T-helper 2 cell (primary cell): ENCODE measurements at places on chromosomes 11 and 22.
A peak's percentile ranks its signal among the peaks of the same experiment; 100 is the strongest.

- DNase-seq: no peak
Observed at GRCh38 chr11:111525456-111525855, 10.9 kb downstream of the HOATZ start.

DNA sequence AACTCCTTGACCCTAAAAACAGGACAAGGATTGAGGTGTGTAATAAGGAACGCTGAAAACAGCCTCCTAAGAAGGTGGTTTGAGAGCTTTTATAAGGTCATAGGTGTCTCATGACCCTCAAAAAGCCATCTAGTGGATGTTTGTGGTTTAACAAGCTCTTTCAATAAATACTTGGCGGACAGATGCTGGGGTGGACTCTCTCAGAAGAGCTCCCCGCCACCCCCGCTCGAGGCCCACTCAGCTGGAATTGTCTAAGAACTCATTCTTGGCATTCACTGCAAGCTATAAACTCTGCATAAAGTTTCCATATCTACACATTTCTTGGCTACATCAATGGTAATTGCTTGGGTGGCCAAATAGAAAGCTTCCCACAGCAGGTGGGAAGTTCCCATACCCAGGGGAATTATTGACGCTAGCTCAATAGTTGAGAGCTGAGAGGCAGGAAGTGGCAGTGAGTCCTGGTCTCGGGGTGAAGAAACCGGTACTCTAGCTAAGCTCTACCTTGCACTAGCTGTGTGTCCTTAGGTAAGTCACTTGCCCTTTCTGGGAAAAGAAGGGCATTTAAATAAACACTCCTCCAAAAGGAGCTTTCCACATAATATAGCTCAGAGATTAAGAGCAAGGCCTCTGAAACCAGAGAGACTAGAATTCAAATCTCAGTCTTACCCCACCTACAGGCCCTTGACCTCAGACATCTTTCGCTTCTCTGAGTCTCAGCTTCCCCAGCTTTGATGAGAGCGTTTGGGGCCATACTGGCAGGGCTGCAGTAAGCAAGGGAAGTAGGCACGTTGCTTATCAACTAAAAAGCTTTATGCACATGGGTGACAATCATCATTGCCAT lies 6.4 kb downstream of the MS4A15 start:
- no peak for DNase-seq

GRCh38 chr22:36940676-36941075 lies 27.2 kb downstream of the CSF2RB start:
- DNase-seq: no peak

DNA sequence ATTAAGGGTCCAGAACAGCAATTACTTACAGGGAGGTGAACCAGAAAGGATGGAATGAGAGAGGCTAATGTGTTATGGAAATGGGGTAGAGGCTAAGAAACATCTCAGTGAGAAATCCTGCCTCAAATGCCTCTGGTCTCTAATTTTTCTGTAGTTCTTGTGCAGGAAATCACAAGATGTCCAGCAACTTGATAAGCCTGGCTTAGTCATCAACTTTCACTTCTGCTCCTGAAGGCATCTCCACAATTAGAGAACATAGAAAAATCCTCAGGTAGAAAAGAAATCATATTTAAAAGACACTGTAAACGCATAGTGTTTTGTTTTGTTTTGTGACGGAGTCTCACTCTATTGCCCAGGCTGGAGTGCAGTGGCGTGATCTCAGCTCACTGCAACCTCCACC lies 18.7 kb downstream of the MRGPRX4 start:
- no peak for DNase-seq

GRCh38 chr22:38941488-38941987 lies 15.9 kb upstream of the APOBEC3A start:
- peak; percentile 62 for DNase-seq

DNA sequence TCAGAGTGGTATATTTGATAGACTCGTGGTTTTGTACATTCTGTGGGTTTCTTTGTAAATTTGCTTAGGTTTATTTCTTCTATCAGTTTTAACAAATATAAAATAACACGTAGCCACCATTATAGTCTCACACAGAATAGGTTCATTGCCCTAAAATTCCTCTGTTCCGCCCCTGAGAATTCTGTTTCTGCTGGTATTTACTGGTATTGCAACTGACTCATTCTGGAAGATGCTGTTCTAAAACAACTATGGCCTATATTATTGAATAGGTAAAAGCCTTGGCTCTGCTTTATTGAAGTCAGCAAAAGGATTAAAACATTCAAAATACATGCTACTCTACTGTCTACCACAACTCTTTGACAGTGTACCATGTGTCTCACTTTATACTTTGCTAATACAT lies 119.1 kb upstream of the CHORDC1 start:
- no peak for DNase-seq
